MM.1S (cell line): ENCODE measurements at places on chromosomes 5 and 9.

DNA sequence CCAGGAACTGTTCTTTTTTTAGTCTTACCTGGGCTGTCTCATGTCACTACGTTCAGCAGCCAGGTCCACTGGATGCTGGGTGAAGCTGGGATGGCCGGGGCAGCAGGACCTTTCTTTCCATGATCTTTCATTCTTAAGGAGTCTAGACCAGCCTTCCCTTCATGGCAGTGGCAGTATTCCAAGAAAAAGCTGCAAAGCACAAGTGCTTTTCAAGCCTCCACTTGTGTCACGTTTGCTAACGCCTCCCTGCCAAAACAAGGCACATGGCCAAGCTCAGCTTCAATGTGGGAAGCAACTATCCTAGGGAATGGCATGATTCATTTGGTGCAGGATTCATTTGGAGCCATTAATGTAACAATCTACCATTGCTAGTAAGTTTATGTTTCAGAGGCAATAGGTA is 94.8 kb downstream of the RCL1 start:
- DNase-seq = no peak

- DNase-seq = no peak
These were observed 32.7 kb upstream of the ALDH1B1 start for GRCh38 chr9:38359689-38360385.

GRCh38 chr9:78261403-78262001 is 25.6 kb downstream of the CEP78 start:
- DNase-seq = peak; percentile 30

DNA sequence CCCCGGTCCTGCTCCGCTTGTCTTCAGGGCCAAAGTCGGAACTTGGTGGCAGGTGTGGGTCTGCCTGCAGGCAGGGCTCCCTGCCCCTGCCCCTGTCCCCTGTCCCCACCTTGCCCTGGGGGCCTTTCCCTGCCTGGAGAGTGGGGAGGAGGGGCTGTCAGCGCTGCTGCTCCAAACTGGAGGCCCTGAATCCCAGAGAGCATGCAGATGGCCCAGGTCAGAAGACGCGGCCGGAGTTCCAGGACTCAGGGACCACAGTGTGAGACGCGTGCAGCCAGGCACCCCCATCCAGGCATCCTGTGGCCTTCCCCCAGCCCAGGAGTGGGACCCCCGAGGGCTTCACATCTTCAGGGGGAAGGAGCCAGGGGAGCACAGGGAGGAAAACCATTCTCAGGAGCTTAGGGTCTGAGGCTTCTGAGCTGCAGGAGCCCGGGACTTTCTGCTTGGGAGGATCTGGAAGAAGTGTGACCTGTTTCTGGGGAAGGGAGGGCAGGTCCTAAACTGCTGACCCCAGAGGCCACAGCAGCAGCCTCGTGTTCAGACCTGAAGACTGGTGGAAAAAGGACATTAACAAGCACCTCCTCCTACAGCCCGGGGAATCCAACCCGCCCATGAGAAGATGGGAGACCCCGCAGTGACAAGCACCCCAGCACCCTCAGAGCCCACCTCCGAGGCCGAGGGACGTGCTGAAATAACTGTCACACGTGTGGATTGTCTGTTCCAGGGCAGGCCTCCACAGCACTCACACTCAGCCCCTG is 38.0 kb downstream of the RASGEF1C start:
- DNase-seq = no peak

GRCh38 chr9:113296796-113297558 is 6.2 kb downstream of the RNF183 start:
- no peak for DNase-seq

GRCh38 chr5:54837093-54837492 is 148.3 kb downstream of the ESM1 start:
- no peak for DNase-seq

GRCh38 chr5:158519433-158520021 is 580.2 kb downstream of the EBF1 start:
- DNase-seq = no peak

- DNase-seq = no peak
These were observed 523 bp upstream of the WWC1 start for GRCh38 chr5:168290902-168291341.

- no peak for DNase-seq
These were observed 139.1 kb upstream of the STK32A start for GRCh38 chr5:147095740-147096139.

- no peak for DNase-seq
These were observed 28.7 kb upstream of the ACOT12 start for GRCh38 chr5:81422671-81423070.
